ENCODE measurements at places on chromosomes 4 and X.

GRCh38 chr4:61182915-61183314 lies 17.2 kb upstream of the ADGRL3 start:
- DNase-seq: no peak

DNA sequence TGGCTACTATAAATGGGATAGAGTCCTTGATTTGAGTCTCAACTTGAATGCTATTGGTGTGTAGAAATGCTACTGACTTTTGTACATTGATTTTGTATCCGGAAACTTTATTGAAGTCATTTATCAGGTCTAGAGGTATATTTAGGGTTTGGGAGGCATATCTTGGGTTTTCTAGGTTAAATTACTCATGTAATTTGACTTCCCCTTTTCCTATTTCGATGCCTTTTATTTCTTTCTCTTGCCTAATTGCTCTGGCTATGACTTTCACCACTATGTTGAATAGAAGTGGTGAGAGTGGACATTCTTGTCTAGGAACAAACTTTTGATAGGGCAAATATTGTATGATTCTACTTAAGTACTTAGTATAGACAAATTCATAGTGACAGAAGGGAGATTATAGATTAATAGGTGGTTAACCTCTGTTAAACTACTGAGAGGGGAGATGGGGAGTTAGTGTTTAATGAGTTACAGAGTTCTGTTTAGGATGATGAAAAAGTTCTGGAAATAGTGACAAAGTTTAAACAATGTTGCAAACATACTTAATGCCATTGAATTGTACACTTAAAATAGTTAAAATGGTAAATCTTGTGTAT lies 22.8 kb upstream of the HSPA4L start:
- DNase-seq: no peak

GRCh38 chrX:138519296-138519695 lies 192.2 kb downstream of the FGF13 start:
- peak; percentile 23 for DNase-seq

- DNase-seq: no peak
Observed at GRCh38 chrX:129462707-129463106, 60.6 kb downstream of the SMARCA1 start.

- DNase-seq: no peak
Observed at GRCh38 chr4:8523766-8524165, 56.4 kb upstream of the GPR78 start.

GRCh38 chr4:83828601-83829000 lies 292.7 kb downstream of the GPAT3 start:
- DNase-seq: no peak
